ENCODE measurements at places on chromosomes 7 and 10.

DNA sequence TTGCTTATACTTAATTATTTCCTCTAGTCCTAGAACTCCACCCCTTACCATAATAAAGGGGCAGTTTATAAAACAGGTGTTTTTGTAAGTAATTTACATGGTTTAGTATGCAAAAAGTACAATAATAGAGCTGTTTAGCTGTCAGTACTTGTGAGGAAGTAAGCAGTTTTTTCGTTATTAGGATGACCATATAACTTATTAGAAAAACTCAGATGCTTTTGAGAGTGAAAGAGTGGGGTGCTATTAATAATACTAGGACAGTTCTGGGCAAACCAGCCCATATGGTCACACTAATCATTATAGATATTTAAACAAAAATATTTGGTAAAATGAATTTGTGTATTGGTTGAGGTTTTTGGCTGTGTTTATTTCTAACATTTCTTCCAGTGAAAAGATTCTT is 201.9 kb upstream of the KAT6B start:
- no peak for DNase-seq

DNA sequence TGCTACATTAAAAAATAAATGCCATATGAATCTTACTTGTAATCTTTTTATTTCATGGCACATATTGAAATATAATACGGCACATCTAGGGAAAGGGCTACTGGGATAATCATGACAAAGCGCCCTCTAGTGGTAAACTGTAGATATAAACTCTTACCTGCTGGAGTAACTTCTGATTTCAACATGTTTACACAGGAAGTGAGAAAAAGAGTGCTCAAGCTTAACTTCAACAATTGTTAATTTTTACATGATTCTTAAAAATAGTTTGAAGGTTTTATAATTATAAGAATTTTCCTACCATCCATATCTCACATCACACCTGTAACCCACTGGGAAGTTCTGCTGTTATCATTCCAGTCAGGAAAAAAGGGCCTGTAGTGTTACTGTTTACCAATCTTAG is 2.0 kb upstream of the HEPACAM2 start:
- DNase-seq: peak; percentile 84

- DNase-seq: no peak
Observed at GRCh38 chr7:151832138-151832537, 44.8 kb downstream of the PRKAG2 start.

DNA sequence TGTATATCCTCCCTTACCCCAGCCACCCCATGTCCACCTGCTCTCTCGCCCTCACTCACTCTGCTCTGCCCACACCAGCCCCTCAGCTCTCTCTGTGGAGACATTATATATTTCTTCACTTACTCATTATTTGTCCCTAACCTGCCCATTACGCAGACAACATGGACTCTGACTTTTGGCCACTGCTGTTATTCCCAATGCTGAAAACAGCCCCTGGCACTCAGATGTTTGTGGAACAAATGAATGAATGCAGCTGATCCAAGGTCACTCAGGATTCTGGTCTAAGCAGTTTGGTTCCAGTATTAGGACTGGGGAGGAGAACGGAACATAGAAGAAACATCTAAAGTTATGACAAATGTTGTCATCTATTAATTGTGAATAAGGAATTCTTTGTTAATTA is 26.7 kb downstream of the GNA12 start:
- DNase-seq: no peak

GRCh38 chr7:1940402-1940786 is 270.3 kb downstream of the ELFN1 start:
- peak; percentile 18 for DNase-seq

GRCh38 chr7:4134631-4135030 is 547.5 kb upstream of the FOXK1 start:
- no peak for DNase-seq

DNA sequence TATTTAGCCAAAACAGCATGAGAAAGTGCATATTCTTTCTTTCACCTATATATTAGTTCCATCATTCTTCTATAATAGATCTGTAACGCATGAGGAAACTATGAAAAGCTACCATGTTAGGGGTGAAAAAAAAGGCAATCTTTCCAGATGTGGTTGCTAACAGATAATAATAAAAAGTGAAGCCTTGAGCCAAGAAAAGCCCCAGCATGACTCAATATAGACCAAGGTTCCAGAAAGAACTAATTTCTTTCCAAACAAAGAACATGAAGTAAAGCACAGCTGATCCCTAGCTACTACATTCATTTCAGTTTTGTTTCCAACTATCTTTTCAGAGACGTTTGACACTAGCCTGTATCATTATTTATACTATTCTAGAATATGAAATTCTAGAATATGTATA is 16.4 kb downstream of the ARL4A start:
- DNase-seq: no peak

DNA sequence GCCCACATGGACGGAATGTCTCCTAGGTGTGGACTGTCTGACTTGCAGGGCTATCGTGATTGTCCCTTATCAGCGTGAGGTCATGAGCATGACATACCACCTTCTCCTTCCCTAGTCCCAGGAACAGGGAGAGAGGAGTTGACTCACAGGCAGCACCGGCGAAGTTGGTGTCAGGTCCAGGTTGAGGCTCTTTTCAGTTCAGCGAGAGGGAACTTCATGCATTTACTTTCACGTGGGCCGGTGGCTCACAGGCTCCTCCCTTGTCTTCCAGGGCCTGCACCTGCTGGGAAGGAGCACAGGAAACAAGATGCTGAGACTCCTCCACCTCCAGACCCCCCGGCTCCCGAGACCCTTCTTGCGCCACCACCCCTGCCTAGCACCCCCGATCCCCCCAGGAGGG is 46.1 kb downstream of the PROSER2 start:
- DNase-seq: no peak

- peak; percentile 24 for DNase-seq
Observed at GRCh38 chr7:89029864-89030263, 234.3 kb upstream of the TEX47 start.

DNA sequence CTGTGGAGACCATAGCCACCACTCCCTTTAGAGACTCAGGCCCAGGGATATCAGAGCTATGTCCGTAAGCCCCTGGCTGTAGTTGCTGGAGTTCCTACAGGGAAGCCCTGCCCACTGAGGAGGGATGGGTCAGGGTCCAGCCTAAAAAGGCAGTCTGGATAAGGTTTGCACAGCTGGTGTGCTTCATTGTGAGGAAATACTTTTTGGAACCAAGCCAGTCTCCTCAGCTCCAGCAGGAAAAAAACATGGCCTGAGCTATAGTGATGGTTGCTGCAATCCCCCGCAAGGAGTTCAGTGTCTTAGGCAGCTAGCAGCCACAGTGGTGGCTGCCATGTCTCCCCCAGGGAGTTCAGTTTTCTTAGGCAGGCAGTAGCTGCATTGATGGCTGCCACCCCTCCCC is 52.6 kb upstream of the CYP2C8 start:
- DNase-seq: peak; percentile 25

GRCh38 chr7:152411389-152411788 is 24.4 kb downstream of the KMT2C start:
- no peak for DNase-seq

GRCh38 chr10:112389271-112389822 is 15.4 kb downstream of the ACSL5 start:
- DNase-seq: no peak

DNA sequence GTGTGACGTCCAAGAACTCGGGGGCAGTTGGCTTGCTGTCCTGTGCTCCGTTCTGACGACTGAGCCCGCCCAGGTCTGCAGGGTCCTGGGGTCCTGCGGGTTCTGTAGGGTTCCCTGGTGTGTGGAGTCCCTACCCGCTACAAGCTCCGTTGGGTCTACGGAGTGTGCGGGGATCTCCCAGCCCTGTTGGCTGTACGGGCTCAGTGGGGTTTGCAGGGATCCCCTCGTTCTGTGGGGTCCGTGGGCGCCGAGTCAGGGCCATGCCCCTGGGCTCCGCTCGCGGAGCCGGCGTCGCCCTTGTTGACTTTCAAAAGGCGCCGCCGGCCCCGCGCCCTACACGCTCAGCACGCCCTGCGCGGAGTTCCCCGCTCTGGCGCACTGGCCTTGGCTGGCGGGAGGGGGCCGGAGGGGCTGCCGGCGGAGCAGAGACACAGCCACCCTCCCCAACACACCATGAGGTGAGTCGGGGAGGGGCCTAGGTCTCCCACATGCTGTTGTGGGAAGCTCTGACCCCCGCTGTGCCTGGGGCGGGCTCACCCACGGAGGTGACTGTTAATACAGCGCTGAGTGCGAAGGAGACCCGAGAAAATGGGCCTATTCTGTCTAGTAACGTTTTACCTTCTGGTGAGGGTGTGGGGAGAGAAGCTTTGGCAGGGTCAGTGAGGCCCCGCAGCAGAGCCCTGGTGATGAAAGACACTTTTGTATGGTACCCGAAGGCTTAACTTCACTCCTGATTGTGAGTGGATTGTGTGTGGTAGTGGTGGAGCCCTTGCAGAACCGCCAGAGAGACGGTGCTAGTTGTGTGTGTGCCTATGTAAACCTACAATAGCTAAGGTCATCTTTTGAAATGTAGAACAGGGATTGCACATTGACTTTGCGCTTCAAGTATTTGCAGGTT is 8.1 kb downstream of the TASOR2 start:
- no peak for DNase-seq

DNA sequence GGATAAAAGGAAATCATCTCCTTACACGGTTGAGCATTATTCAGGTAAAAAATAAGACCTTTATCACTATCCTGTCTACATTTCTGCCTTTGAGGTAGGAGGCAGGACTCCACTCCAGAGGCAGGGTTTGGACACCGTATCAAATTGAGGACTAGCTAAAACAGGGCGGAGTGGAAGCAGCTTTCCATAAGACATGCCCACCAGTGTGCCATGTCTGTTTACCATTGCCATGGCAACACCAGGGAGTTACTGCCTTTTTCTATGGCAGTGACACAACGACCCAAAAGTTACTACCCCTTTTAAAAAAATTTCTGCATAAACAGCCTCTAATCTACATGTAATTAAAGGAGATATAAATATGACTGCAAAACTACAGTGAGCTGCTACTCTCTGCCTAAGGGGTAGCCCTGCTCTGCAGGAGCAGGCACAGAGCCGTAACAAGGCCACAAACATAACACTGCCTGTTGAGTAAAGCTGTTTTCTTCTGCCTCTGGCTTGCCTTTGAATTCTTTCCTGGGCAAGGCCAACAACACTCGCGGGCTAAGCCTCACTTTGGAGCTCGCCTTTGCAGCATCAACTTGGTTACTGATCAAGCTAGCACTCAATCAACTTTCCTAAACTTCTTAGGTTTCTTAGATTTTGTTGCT is 26.5 kb downstream of the DGKB start:
- DNase-seq: peak; percentile 8

DNA sequence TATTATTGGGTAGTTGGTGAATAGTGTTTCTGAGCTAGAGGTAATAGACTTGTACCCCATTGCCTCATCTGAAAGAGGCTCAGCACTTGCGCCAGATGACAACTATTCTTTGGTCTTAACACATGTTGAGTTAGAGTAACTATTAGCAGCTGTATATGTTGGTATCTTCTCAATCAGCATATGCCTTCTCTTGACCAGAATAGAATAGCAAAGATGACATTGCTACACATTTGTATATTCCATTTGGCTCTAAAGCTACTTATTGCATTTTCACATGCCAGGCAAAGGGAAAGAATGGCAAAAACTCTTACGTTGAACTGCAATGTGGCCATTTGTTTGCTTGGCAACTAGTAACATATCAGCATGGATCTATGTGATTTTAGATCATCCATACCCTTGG is 173.8 kb upstream of the AGR3 start:
- no peak for DNase-seq

DNA sequence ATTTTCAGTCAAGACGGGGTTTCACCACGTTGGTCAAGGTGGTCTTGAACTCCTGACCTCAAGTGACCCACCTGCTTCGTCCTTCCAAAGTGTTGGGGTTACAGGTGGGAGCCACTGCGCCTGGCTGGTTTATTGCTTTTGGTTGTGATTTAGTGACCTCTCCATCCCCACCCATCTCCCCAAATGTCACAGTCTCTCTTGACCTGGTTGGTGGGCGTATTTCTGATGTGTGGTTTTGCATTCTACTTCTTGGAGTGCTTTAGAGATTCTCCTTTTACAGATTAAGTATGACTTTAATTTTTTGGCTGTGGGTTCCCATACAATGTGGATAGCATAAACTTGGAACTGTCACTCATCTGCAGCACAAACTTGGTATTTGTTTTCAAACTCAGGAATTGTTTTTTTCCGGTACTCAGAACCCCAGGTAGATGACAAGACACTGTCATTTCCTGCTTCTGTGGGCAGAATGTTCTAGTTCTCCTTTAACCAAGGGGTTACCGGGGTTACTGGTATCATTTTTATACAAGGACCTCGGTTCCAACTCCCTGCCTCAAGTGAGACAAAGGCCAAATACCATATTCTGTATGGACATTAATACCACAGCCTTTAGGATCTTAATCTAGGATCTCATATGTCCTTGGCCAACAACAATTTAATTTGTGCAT is 50.5 kb downstream of the MRC1 start:
- DNase-seq: no peak

DNA sequence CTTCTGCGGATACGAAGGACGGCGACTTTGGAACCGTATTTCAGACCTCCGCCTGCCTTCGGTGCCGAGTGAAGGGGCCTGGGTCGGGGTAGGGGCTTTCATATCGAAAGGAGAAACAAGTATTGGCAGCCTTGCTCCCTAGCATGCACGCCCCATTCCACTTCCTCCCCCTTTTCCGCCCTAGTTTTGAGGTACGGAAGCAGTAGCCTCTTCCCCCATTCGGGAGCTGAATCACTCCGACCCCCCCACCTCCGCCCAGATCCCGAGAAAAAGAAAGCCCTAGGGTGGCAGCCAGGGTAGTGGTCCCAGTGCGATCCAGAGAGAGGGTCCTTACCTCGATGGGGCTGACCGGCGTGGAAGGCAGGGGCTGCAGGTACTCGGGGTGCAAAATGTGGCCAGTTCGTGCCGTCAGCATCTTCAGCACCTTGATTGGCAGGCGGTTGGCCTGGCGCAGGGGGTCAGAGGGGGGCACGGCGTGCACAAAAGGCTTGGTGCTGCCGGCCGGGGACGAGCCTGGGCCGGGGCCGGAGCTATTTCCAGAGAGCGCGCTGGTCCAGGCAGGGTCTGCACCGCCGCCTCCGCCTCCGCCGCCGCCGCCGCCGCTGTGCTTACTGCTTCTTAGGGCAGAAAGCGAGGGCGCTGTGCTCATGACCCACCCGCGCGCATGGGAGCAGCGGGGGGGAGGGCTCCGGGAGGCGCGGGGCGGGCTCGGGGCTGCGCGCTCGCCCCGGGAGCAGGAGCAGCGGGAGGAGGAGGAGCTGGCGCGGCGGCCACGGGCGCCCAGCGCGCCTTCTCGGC is 594 bp downstream of the ZNF503 start:
- DNase-seq: peak; percentile 56

DNA sequence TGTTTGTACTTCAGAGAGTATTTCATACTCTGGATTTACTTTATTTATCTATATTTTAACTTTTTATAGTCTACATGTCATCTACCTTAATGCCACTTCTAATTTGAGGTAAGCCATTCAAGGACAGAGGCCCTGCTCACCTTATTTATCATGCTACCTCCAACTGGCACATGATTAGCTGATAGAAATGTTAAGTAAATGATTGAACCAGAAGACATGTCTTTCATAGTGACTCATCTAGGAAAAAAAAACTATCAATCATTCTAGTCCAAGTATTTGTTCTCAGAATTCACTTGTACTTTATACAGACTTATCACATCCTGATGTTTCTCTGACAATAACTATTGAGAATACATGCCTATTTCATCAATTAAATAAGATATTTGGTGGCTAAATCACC is 856.3 kb downstream of the XPNPEP1 start:
- DNase-seq: no peak

- DNase-seq: no peak
Observed at GRCh38 chr7:66145400-66146104, 30.9 kb downstream of the CRCP start.

GRCh38 chr10:110208614-110209453 is 1.4 kb downstream of the MXI1 start:
- peak; percentile 55 for DNase-seq

- no peak for DNase-seq
Observed at GRCh38 chr7:80937336-80937735, 18.5 kb upstream of the SEMA3C start.

- DNase-seq: peak; percentile 80
Observed at GRCh38 chr7:128827248-128827958, 2.8 kb upstream of the FLNC start.

Data from SJCRH30 (cell line).